ENCODE measurements at places on chromosomes 2 and 18.

- no peak for DNase-seq
Observed at GRCh38 chr2:179954026-179954425, 53.1 kb downstream of the CWC22 start.

- no peak for DNase-seq
Observed at GRCh38 chr2:171878481-171878993, 15.5 kb downstream of the SLC25A12 start.

- DNase-seq, result no peak
Observed at GRCh38 chr2:235723371-235723770, 229.5 kb downstream of the AGAP1 start.

GRCh38 chr18:26780520-26781325 lies 84.8 kb downstream of the AQP4 start:
- DNase-seq, result no peak

DNA sequence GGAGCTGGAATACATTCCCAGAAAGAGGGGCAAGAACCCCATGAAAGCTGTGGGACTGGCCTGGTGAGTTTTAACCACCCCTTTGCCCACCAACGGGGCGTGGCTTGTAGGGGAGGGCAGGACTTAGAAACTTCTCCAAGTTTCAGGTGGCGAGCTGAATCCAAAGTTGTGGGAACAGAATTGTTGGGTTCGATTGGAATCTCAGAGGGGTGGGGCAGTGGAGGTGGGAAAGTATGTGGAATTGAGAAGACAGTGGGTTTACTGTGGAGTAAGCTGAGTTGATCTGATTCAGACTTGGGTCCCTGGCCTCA lies 1.1 kb downstream of the PNKD start:
- DNase-seq, result no peak

- DNase-seq, result no peak
Observed at GRCh38 chr2:1528273-1529064, 115.2 kb downstream of the TPO start.

- no peak for DNase-seq
Observed at GRCh38 chr2:60334610-60335009, 218.8 kb downstream of the BCL11A start.

DNA sequence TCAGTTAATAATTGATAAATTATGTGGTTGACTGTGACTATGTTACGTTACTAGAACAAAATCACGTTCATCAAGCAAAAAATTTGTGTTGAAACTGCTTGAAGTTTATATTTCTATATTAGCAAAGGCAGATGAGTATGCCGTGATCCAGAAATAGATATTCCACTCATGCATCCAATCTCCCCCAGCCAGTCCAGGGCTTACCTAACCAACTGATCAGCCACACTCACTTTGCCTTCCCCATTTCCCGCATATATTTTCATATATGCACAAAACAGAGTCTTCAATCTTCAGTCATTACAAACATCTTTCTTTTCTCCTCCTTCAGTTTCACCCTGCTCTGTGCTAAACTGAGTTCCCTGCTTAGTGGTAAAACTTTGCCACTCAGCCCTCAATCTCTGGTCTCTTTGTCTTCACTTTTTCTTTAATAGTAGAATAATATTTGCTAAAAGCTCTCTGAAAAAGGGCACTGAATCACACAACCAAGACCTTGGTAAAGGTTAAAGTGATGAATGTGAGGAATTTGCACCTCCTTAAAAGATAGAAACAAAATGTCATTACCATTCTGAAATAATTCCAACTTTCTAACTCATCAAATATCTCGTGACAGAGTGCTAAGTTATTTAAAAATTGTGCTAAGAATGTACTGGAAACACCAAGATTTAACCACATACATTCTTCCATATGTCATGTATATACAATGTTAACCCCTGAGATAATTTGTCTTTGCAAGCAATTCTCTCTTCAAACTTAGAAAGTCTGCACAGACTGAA lies 893.2 kb upstream of the CRIM1 start:
- DNase-seq, result no peak

DNA sequence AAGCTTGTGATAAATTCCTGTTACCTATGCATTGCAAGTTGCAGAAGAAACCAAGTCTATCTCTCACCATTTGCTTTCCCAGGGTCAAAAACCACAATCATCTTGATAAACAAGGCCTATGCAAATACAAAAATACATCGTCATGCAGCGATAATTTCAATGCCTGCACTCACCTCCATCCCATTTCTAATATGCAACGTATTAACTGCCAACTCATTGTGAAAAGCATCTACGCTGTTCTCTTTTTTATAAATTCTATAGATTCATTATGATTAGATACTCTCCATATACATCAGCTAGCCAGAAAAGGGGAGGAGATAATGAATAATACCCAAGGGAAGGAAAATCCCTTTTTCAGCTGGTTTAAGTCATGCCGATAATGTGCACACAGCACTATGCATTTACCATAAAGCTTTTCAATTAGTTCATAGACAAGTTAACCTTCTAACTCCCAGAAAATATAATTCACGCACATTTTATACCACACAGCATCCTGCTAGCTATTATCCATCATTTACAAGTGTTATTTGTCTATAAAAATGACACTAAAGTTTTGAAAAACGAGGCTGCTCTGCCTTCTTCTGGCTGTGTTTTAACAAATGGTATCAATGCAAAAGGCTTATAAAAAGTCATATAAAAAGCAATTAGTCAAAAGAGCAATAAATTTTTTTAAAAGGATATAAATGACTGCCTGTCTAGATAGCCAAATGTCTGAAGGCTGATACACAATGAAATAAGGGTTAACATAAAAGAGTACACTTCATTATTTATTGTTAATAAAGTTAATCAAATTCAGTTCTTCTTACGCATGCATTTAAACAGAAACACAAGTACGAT lies 77.6 kb downstream of the AFF3 start:
- no peak for DNase-seq

- DNase-seq, result no peak
Observed at GRCh38 chr2:201831469-201831868, 25.1 kb downstream of the CDK15 start.

GRCh38 chr2:46985512-46985911 lies 69.9 kb upstream of the MCFD2 start:
- no peak for DNase-seq

DNA sequence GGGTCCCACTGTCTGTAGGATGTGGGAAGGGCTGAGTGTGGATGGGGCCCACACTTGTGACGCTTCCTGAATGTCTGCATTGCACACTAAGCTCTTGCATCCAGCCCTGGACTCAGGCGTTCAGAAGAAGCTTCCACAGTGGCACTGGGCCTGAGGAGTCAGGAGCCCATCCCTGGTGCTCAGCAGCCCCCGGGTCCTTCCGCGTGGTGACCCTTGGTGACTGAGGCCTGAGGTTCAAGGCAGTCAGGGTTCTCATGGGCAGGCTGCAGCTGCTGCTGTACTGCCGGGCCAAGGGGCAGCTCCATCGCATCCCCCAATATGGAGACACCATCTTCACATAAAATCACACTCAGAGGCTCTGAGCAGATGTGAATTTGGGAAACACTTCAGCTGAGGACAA lies 65.8 kb upstream of the TUBA3E start:
- DNase-seq, result no peak

DNA sequence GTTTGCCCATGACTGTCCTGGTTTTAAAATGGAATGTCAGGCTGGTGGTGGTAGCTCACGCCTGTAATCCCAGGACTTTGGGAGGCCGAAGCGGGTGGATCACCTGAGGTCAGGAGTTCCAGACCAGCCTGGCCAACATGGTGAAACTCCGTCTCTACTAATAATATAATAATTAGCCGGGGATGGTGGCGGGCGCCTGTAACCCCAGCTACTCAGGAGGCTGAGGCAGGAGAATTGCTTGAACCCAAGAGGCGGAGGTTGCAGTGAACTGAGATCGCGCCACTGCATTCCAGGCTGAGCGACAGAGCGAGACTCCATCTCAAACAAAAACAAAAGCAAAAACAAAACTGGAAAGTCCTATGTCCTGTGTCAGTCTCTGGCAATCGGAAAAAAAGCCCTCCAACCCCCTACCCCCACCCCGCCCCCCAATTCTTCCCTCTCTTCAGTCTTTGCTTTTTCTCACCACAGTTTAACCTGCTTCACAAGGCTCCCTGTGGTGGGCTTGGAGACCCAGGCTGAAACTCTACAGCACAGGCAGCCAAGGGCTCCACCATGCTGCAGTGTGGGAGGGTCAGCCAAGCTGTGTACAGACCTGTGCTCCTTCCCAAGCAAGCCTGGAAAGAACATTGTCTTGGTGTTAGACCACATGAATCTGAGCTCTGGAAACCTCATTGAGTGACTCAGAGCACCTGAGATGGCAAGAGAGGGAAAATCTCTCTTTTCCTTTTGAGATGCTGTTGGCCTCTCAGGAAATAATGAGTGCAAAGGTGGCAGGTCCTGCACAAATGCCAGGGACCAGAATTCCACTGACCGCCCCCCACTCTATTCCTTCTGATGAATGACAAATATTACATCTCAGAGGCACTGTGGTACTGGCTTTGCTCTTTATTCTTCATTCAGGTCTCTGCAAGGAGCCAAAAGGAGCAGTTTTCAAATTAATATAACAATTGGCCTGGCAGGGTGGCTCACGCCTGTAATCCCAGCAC lies 16.7 kb downstream of the MYCN start:
- DNase-seq, result no peak

- DNase-seq, result no peak
Observed at GRCh38 chr18:79760881-79761280, 36.9 kb upstream of the KCNG2 start.

GRCh38 chr2:25566694-25567093 lies 106.7 kb downstream of the DTNB start:
- no peak for DNase-seq

GRCh38 chr2:151849413-151850010 lies 21.3 kb upstream of the ARL5A start:
- DNase-seq, result no peak

DNA sequence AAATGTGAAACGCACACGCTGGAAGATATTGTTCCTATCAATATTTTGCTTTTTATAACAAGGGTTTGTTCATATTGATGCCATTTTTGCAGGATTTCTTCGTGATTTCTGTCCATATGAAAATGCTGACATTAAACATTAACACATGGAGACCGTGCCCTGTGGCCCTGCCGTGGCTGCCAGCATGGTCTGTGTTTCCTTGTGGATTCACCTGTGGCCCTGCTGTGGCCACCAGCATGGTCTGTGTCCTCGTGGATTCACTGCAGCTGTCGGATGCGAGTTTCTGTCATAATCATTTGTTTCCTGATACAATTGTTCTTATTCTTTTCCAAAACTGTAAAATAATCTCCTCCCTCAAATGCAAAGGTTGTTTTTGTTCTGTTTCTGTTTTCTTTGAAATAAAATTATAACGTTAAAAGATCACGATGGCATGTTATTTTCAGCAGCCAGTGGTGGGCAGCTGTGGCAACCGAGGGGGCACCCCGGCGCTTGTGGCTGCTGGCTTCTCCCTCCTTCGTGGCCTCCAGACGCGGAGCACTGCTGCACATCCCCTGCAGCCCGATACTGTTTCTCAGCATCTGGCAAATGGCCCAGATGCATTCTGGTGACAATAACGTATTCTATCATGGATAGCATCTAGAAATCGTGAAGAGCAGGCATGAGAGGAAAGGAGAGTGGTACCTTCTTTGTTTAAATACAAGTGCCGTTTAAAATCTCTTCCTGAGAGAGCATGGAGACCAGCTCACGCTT lies 143.5 kb downstream of the PTGR3 start:
- DNase-seq, result no peak

- DNase-seq, result no peak
Observed at GRCh38 chr2:219433666-219434467, 776 bp upstream of the SPEG start.

DNA sequence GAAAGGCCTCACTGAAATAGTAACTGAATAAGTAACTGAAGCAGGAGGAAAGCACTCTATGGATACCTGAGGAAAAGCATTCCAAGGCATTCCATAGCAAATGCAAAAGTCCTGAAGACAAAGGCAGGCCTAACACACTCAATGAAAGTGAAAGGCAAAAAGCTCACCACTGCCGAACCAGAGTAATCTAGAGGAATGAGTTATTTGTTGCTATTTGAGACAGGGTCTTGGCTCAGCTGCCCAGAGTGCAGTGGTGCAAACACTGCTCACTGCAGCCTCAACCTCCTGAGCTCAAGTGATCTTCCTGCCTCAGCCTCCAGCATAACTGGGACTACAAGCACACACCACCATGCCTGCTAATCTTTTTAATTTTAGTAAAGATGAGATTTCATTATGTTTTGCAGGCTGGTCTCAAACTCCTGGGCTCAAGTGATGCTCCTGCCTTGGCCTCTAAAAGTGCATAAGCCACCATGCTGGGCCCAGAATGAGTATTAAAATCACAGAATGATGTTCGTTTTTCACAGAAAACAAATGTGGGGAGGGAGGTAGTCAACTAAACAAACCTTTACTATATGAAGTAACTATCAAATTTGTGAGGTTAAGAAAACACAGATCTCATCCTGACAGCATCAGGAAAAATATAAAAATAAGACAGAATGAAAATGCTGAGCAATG lies 17.9 kb downstream of the PIAS2 start:
- DNase-seq, result no peak

DNA sequence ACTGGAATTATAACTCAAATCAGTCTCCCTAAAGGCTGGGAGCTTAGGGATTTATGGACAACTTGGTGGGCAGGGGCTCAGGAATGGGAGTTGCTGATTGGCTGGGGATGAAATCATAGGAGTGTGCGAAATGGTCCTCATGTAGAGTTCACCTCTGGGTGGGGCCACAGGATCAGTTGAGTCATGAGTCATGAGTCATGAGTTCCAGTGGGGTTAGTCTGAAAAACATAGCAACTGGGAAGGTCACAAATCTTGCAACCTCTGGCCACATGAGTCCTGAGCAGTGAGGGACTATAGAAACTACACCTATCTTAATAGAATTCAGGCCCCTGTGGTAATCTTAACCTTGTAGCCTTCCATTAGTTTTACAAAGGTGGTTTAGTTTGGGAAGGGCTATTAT lies 383.3 kb downstream of the RBM43 start:
- no peak for DNase-seq

DNA sequence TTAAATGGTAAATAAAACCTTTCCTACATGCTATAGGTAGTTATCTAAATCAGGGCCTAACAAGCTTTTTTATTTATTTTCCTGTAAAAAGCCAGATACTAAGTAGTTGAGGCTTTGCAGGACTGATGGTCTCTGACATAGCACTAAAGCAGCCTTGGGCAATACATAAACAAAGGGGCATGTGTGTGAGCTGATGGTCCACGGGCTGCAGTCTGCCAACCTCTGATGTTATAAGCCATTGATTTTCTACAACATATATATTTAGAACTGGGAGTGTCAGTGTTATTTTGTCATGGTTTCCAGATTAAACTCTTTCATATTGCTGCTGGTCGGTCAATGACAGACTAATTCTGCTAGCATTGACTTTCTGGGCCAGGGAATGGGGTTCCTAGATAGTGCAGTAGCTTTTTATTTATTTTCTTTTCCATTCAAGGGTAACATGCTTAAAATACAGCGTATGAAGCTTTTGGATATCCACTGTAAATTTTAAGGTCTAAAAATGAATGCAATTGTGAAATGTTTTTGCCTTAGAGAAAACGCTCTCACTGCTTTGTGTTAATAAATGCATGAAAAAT lies 134.0 kb downstream of the NEDD4L start:
- no peak for DNase-seq

GRCh38 chr2:149002378-149002890 lies 36.1 kb upstream of the LYPD6B start:
- no peak for DNase-seq
